ENCODE measurements at places on chromosomes 12 and 14.

GRCh38 chr12:113504917-113505316 lies 33.2 kb upstream of the LHX5 start:
- DNase-seq, result no peak

GRCh38 chr14:92670160-92670559 lies 78.3 kb downstream of the LGMN start:
- DNase-seq, result no peak

- DNase-seq, result no peak
Measured at GRCh38 chr12:56661560-56661959, 15.8 kb upstream of the ATP5F1B start.

- no peak for DNase-seq
Measured at GRCh38 chr14:54570047-54570446, 3.1 kb downstream of the SAMD4A start.

- no peak for DNase-seq
Measured at GRCh38 chr14:88281447-88281846, 41.6 kb downstream of the KCNK10 start.

GRCh38 chr12:45122768-45123380 lies 72.0 kb upstream of the DBX2 start:
- no peak for DNase-seq

- no peak for DNase-seq
Measured at GRCh38 chr12:43277651-43278540, 274.1 kb downstream of the ADAMTS20 start.
